ENCODE measurements at places on chromosomes 2 and 18.

DNA sequence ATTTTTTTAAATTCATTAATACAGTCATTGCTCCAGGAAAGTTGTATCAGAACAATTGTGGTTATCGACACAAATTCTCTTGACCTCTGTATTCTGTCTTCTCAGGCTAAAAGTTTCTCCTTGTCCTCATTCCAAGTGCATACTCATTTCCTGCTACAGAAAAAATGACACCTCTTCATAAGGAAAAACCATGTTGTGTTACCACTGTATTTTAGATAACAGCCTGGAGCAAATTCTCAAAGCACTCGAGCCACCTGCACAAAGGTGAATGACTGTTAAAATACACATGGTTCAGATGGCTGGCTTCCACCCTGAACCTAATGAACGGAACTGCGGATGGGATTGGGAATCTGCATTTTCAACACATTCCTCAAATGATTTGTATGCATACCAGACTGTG lies 586.5 kb downstream of the EPHA4 start:
- no peak for DNase-seq

GRCh38 chr2:28363686-28364280 lies 28.9 kb upstream of the FOSL2 start:
- no peak for DNase-seq

DNA sequence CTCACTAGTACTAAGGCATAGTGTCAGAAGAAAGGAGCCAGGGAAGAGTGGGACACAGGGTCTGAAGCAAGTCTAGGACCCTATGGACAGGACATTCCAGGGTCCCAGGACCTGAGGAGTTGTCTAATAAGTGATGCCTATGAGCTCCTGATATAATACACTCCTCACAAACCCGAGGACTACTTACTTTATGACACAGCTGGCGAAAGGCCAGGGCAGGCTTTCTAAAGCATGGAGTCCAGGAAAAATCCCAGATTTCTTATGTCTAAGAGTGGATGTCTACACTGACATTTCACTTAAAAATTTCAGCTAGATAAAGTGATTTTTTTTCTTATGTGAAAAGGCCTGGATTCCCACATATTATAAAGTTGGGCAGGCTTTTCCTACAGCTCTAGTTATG lies 502.2 kb upstream of the SETBP1 start:
- no peak for DNase-seq

DNA sequence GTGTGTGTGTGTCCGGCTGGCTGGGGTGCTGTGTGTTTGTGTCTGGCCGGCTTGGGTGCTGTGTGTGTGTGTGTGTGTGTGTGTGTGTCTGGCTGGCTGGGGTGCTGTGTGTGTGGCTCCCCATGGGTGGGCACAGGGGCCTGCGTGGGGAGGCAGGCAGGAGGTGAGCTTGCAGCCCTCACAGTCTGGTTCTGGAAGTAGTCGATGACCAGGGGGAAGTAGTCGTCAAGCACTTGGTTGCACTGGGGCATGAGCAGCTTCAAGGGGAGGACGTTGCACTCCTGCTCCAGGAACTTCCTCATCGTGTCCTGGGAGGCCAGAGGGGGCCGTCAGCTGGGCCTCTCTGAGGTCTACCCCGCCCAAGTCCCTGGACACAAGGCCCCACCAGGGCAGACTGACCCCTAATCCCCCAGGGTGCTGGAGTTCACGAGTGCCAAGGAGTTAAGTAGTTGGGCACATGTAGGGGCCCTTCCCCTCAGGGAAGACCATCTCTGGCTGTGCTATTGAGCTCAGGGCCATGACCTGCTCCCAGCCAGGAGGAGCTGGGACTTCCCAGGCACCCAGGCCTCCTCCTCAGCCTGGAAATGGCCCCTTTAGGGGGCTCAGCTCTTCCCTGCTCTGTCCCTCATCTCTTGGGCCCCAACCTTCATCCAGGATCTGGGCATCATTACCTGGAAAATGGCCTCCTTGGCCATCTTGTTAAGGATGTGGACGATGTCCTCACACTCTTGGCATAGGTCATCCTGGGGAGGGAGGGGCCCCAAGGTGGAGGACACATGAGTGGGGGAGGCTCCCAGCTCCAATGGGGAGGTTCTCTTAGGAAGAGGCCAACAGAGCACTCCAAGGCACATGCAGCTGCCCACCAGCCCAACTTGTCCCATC lies 1.3 kb downstream of the SFTPB start:
- DNase-seq, result no peak

DNA sequence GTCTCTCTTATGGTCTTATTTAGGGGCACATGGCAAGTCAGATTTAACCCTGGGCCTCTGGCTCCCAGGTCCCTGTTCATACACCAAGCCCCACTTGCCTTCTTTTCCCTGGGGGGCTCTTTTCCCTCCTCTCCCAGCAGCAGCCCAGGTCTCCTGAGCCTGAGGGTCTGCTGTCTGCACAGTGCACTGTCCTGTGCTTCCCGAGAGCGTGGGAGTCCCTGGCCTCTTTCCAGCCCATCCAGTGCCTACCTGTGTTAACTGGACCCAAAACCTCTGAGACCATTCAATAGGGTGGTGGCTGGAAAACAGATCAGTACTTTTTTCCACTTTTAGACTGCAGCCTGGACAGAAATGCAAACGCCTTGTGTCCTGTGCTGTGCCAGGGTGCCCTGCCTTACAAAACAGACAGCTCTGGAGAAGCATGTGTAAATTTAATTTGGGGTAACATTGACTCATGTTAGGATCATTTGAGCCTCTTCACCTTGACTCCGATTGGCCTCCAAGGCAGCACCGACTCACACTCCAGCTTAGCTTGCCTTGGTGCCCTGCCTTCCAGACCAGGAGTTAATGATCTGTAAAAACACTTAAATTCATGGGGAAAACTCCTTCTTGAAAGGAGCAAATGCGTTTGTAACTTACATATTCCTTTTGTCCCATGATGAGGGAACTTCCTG lies 34.3 kb downstream of the TWIST2 start:
- DNase-seq, result no peak

DNA sequence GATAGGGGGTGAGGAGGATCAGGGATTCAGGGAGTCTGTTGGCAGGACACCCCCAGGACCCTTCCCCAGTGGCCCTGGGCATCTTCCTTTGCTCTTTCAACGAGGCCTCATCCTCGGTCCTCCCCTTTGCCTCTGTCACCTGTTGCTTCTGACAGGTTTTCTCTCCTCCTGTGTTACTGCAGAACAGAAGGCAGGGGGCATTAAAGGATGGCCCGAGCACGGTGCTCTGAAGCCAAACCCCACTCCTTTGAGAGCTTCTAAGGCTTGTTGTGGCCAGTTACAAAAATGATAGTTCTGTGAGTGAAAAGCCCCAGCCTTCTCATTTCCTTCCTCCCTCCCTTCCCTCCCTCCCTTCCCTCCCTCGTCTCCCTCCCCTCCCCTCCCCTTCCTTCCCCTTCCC lies 82.5 kb downstream of the THNSL2 start:
- DNase-seq, result no peak

GRCh38 chr18:75238100-75238499 lies 27.5 kb downstream of the TSHZ1 start:
- DNase-seq, result no peak

GRCh38 chr18:57921708-57922107 lies 118.6 kb upstream of the ATP8B1 start:
- no peak for DNase-seq

DNA sequence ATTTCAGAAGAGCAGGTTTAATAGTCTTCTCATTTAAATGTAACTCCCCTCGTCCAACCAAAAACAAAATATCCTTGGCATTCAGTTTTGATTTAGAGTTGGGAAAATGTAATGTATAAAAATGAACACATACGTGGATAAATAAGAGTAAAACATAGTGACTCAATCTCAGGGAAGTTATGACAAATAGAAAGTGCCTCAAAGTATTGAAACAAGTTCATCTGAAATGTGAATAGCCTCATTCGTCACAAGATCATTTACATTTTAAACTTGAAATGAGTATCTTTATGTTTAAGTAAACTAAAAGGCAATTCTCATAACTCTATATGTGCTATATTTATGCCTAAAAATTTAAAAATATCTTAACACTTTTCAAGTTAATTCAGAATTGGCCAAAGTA lies 122.2 kb upstream of the SMAD7 start:
- DNase-seq, result no peak

- DNase-seq, result no peak
Observed at GRCh38 chr18:74219056-74219455, 70.7 kb downstream of the TIMM21 start.

- DNase-seq, result no peak
Observed at GRCh38 chr2:97812931-97813330, 99.6 kb downstream of the ZAP70 start.

DNA sequence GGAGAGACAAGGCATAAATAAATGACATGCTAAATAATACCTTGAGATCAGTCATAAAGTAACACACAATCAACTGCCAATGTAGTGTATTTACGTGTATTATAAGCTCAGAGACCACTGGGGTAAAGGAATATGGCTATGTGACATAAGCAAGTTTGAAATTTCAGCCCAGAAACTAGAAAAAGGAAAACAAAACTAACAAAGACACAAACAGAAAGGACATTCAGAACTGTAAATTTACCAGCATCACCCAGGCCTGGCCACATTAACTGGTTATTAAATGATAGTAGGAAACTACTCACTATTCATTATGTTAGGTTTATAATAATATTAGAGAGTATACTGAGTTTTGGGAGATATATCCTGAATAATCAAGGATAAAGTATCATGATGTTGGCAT lies 98.8 kb downstream of the METTL8 start:
- no peak for DNase-seq

GRCh38 chr2:172481507-172482262 lies 54.3 kb downstream of the ITGA6 start:
- DNase-seq, result no peak

DNA sequence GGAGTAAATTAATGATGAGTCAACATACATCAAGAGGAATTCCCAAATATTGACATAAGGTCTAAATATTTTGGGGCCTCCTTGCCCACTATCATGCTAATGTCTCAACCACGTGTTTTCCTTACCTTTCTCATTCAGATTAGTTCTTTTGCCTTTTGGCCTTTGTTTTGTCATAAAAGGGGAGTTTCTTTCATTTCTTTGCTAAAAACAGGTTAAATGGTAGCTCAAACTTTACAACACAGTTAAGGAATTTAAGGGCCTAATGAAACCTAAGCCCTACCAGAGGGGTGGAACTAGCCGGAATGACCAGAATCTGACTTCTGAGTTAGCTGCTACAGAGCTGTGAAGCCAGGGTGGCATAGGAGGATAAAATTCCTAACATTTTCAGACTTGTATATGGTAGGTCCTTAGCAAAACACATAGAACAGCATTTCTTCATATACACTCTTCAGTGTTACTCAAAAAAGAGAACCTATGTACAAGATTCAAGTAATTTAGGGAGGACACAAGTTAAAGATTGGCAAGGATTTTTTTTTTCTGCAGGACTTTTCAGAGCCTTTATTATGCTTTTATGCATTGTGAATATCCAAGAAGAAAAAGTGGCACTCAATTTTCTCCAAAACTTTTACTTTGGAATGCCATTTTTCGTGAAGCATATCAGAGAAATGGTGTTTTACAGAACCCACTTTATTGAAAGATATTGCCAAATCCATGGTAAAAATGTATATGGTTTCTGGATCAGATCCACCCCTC lies 633.1 kb downstream of the ARHGAP15 start:
- no peak for DNase-seq

DNA sequence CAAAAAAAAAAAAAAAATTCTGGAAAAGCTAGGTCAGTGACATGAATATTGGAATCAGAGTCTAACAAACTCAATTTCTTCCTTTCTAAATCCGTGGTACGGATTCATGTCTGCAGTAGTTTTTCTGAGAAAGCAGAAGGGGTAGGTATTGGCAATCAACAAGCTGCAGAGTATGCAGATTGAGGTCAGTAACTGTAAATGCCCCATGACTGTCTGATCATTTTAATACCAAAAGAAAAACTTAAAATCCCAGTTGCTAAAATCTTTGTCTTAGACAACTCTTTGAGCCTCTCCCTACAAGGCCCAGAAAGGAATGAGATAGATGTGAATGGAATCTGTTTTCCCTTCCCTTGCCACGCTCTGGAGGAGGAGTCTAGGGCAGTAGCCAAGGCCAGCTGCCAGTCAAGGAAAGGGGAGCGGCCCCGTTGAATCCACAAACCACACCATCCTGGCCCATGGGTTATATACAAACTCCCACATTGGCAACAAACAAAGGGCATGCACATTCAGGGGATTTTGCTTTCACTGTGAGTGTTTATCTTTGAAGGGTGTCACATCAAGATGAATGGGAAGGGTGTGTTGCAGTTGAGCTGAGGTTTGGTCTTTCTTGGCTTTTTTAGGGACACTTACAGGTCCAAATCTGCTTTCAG lies 6.1 kb upstream of the CASP8 start:
- peak; percentile 47 for DNase-seq

DNA sequence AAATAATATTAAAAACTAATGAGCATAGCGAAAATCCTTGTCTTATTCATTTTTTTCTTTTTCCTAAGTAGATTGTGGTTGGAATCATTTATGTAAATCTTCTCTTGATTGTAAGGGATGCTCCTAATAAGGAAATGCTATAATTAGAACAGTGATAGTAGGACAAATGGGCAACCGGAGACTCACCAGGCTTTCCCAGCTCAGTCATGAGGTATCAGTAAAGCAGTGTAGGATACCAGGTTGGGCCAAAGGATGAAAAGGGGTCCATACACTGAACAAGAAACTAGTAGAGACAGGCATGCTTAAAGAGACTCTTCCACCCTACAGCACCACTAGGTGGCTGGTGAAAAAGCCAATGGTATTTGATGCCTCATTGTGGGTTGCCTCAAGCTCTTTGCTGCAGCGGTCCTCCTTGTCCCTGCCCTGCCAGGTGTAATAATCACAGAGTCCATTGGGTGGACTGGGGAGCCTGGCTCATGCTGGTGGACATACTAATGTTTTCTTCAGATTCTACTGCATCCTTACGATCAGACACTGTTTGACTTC lies 71.4 kb upstream of the FAM98A start:
- no peak for DNase-seq

GRCh38 chr2:17518212-17519154 lies at the start of gene RAD51AP2:
RAD51AP2 (minus strand) TSS chr2:17518440; CDS start chr2:17518415, 25 bp downstream.
- DNase-seq, result peak; percentile 42

All from activated CD8-positive, alpha-beta memory T cell treated with anti-CD3 and anti-CD28 coated beads, Interleukin-2, amount 10 ng/mL, durations not matched to agents 7 days and 5 days (primary cell).